ENCODE measurements at places on chromosomes 2 and 18. TPM values are rescaled to one million over a fixed set of nuclear protein-coding genes. Genes with fewer than 3 reads are reported as not detected.

DNA sequence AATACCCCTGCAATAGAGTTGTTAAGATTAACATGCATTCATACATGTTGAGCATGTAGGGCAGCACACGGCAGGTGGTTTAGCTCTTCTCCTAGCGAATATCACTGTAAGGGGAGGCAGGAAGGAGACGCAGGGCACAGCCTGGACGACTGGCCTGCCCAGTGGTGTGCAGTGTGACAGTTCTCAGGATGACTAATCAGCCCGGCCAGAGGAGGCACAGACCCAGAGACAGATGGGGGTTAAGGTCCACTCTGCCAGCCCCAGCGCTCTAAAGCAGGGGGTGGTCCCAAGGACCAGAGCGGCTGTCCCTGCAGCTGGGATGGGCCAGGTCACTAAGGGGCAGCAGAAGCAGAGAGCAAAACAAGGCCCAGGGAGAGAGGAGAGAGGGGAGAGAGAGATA is 63.7 kb downstream of the RNF152 start:
- DNase-seq = no peak

- DNase-seq = no peak
These were observed 24.7 kb downstream of the TLK1 start for GRCh38 chr2:171136024-171136423.

- DNase-seq = no peak
These were observed at the start of gene TRIM54 for GRCh38 chr2:27281855-27282559. Gene TRIM54, plus strand, starts transcription at chr2:27282429. Its CDS starts 303 bp downstream, at chr2:27282732.

Gene CPLX4
- total RNA-seq = not detected

Gene UGT1A4
- not detected for total RNA-seq

- DNase-seq = no peak
These were observed 500.6 kb downstream of the SATB2 start for GRCh38 chr2:198957181-198957580.

DNA sequence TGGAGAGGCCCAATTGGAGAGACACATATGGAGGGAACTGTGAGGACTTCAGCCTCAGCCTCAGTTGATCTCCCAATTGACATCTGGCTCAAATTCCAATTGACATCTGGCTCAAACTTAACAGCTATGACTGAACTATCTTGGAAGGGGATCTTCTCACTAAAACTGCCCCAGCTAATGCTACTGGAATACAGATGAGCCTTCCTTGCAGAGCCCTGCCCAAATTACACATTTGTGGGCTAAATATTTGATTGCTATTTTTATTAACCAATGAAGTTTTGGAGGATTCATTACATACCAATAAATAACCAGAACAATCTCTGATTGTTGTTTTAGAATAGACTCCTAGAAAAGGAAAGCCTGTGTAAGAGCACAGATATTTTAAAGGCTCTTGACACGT is 189.0 kb upstream of the THUMPD2 start:
- DNase-seq = no peak

GRCh38 chr2:174121175-174121574 is 127.2 kb downstream of the OLA1 start:
- no peak for DNase-seq

Gene UGT1A1
- total RNA-seq = not detected

DNA sequence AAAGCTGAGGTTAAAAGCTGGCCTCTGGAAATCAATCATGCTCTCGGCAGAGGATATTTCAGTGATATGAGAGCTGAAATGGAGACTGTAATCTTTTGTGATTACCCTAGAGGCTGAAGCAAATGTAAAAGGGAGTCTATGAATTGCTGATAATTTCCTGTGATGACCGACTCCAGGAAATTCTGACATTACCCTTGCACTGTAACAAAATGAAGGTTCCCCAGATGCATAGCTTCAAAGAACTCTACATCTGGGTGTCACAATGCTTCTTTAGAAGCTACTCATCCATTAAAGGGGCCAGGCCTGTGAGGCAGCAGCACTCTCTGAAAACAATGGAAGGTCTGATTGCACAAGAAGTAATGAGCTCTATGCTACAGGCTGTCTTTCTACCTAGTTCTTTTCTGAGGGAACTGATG is 268.2 kb upstream of the SESTD1 start:
- DNase-seq = no peak

Gene GATA6
- total RNA-seq = 89.3 TPM

Gene UBR3
- total RNA-seq = 37.7 TPM

DNA sequence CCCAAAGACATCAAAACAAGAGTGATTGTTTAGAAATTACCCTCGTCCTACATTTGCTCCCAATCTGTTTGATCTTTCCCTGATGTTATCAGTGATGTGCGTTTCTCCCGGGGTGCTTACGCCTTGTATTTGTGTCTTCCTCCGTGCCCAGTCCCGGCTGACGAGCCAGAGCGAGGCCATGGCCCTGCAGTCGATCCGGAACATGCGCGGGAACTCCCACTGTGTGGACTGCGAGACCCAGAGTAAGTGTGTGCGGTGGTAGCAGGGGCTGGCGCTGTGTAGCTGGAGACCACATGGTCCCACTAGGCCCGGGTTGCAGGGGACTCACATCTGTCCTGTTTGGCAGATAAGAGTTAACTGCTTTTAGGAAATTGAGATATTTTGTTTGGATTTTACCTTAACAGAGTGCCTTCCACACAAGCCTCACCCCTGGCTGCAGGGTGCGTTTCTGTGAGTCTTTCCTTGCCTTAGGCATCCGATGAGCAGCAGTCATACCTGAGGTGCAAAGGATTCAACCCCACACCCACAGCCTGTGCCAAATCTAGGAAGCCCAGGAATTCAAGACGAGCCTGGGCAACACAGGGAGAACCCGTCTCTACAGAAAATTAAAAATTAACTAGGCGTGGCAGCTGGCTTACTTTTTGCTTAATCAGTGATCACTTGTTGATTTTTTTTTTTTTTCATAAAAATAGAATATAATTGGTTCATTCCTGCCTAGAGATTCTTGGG is 127.4 kb downstream of the GBX2 start:
- DNase-seq = no peak

DNA sequence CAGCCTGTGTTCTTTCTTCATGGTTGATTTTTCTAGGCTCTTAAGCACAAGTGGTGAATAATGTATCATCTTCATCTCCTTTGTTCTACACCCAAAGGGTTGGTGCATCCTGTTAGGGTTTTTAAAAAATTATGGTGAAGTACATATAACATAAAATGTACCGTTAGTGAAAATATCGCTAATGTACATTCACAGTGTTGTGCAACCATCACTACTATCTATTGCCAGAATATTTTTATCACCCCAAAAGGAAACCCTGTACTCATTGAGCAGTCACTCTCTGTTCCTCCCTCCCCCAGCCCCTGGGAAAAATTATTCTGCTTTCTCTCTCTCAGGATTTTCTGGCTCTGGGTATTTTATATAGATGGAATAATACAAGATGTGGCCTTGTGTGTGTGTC is 98.5 kb downstream of the PRKCE start:
- DNase-seq = no peak

GRCh38 chr2:2102866-2103653 is 228.0 kb downstream of the MYT1L start:
- DNase-seq = no peak

Gene COPS7B
- 28.9 TPM for total RNA-seq

Gene DYSF
- 58.3 TPM for total RNA-seq

Gene DSG4
- not detected for total RNA-seq

DNA sequence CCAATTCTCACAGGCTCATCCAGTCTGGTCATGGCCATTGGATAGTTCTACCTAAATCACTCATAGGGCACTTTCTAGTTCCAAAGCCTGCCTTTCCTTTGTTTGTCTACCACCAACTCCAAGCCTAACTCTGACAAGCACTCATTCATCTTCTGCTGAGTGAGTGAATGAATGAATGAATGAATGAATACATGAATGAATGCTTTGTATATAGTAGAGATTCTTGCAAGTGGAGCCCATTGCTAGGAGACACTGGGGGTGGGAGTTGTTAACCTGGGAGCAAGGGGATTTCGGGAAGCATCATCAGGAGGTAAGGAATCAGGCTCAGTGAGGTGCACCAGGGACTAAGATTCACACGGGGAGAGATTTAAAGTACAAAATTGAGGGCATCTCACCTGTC is 3.3 kb upstream of the MOCOS start:
- no peak for DNase-seq

DNA sequence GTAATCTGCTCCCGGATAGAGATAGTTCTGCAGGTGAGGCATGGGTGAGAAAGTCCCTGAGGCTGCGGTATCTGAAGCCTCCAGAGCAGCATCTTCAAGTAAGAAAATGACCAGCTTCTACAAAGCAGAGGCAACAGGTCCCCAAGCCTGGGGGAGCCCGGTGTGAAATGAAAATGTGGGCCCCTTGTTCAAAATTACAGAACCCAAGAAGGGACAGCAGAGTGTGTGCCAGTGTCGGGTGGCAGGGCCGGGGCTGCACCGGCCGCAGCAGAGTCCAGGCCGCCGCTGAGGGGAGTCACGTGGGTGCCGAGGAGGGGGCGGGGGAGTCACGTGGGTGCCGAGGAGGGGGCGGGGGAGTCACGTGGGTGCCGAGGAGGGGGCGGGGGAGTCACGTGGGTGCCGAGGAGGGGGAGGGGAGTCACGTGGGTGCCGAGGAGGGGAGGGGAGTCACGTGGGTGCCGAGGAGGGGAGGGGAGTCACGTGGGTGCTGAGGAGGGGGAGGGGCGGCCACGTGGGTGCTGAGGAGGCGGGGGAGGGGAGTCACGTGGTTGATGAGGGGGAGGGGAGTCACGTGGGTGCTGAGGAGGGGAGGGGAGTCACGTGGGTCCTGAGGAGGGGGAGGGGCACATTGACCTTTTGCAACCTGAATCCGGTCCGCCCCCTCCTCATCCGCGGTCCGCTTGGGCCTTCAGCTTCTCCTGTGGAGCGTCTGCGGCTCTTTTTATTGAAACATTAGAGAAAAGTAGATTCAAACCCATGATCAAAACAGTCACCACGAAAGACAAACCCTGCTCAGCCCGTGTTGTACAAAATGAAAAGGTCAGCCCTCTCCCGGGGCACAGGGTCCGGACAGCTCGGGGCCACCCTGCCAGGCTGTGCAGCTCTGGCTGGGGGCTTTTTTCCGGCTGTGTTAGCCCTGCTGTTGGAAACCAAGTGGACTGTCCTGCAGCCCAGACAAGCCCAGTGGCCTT is 10.4 kb downstream of the COLEC11 start:
- DNase-seq = no peak

- peak; percentile 54 for DNase-seq
These were observed 35.1 kb downstream of the ITGB1BP1 start for GRCh38 chr2:9388199-9388681.
